Non-pigmented ciliary epithelial cell (primary cell): ENCODE measurements at places on chromosomes 6 and 20.

GRCh38 chr20:53752971-53753879, 159.6 kb upstream of the ZNF217 start:
- DNase-seq: no peak

- peak; percentile 86 for DNase-seq
Observed at GRCh38 chr6:45504947-45505346, 127.2 kb upstream of the SUPT3H start.

DNA sequence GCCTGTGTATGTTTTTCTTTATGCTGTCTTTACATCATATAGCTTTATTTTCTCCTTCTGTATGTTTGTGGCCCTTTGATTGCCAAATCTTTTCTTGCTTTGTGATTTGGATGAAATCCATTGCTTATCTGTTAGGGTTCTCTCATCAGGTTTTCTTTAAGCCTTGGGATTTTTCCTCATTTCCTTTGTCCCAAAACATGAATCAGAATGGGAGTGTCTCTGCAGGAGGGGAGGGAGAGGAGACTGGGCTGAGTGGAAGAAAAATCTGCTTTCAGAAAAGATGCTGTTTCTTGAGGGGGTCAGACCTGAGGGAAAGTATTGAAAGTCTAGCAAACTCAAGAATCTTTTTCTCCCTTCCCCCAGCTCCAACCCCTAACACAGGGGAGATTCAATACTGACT, 758.0 kb upstream of the MMS22L start:
- no peak for DNase-seq

- DNase-seq: no peak
Observed at GRCh38 chr6:165952514-165952913, 215.1 kb downstream of the TBXT start.

DNA sequence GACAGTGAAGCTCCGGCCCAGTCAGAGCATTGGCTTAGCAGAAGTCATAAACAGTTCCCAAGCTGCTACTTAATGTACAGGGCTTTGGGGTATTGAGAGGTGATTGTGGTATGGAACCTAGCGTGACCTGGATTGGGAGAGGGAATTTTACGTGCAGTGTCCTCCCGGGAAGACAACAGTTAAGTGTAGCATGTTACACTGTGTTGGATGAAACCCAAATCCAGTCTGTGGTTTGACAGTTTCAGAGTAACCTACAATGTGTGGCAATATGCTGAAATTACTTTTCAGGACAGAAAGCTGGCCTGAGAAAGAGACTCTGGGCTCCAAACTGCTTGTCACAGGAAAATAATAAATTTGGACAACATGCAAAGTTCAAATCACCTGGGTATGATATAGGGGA, 28.1 kb upstream of the RALGAPA2 start:
- DNase-seq: no peak

DNA sequence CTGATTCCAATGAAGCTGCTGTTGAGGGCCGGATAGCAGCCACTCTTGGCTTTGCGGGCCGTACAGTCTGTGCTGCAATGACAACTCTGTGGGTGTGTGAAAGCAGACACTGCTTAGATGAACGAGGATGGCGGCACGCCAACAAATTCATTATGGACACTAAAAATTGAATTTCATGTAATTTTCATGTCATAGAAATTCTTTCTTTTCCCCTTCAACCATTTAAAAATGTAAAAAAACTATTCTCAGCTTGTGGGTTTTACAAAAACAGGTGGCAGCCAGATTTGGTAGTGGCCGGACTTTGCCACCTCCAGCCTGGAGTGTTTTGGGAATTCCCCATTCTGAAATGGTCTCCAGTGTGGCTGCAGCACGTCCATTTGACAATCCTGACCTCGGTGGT, 26.0 kb downstream of the MAS1 start:
- no peak for DNase-seq

DNA sequence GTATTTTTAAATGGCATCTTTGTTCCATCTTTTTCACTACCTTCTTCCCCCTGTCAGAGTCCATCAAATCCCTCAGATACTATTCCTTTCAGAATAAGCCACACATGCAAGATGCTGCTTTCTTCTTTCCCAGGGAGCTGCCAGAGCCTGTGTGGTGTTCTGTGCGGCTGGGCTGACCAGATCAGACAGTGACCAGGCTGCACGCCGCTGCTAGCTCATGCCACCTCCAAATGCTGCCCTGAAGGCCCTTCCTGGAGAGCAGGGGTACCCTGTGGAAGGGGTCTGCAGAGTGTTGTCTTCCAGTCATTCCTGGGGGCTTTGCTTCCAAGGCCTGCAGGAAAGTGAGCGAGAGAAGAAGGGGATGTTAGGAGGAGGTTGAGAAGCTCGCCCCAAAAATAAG, 179.1 kb upstream of the SUPT3H start:
- DNase-seq: no peak

- no peak for DNase-seq
Observed at GRCh38 chr6:5087389-5087788, 2.2 kb downstream of the PPP1R3G start.

- no peak for DNase-seq
Observed at GRCh38 chr6:106844930-106845329, 129.6 kb downstream of the CD24 start.

DNA sequence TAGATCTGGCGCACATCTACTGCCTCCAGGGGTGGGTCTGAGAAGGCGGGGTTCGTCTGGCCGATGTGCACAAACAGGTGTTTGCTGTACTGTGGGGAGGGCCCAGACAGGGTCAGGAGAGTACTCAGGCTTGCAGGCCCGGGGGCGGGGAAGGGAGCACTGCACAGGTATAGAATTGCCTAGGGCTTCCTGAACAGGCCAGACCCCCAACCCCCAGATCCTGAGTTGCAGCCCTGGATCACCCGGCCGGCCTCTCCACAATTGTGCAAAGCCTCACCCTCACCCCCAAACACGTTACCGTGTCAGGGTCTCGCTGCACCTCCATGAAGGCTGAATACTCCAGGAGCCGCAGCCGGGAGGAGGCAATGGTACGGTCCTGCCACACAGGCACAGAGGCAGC, 7.8 kb downstream of the RPL10A start:
- no peak for DNase-seq

GRCh38 chr6:86586195-86586594, 351.1 kb upstream of the HTR1E start:
- no peak for DNase-seq

- DNase-seq: no peak
Observed at GRCh38 chr6:122372647-122373046, 26.8 kb upstream of the HSF2 start.
